Stimulated activated naive CD4-positive, alpha-beta T cell (primary cell): ENCODE measurements at places on chromosomes 2 and 18.

GRCh38 chr18:13565228-13565627, 161.1 kb downstream of the FAM210A start:
- DNase-seq = no peak

DNA sequence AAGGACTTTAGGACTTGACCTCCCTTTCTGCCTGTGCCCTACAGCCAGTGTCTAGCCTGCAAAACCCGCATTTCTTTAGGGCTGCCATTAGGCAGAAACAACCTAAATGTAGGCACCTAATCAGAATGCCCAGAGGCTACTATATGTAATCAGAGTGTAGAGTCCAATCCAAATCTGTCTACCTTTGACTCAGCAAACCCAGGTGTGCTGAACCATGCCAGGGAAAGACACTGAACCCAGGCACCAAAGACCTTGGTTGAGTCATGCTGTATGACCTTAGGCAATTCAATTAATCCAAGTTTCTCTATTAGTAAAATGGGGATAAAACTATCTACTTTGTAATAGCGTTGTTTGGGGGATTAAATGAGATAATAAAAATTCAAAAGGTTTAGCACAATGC, 20.7 kb downstream of the CAPN14 start:
- DNase-seq = no peak

- no peak for DNase-seq
Measured at GRCh38 chr2:233003658-233004555, 9.1 kb downstream of the NGEF start.

DNA sequence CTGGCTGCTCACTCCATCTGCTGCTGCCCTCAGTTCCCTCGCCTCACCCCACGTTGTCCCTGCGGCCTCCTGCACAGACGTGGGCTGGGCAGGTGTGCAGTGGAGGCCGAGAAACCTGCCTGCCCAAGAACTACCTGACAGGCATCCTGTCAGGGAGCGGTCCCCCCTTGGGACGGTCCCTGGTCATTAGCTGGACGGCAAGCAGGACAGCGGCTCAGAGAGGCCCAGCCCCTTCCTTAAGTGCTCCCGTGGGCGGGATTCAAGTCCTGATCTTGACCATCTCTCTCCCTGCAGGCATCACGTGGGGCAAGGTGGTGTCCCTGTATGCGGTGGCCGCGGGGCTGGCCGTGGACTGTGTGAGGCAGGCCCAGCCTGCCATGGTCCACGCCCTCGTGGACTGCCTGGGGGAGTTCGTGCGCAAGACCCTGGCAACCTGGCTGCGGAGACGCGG, 11.3 kb downstream of the BOK start:
- DNase-seq = no peak

- DNase-seq = no peak
Measured at GRCh38 chr2:130318906-130319305, 23.8 kb upstream of the IMP4 start.

- no peak for DNase-seq
Measured at GRCh38 chr2:15378148-15378908, 182.8 kb downstream of the NBAS start.

DNA sequence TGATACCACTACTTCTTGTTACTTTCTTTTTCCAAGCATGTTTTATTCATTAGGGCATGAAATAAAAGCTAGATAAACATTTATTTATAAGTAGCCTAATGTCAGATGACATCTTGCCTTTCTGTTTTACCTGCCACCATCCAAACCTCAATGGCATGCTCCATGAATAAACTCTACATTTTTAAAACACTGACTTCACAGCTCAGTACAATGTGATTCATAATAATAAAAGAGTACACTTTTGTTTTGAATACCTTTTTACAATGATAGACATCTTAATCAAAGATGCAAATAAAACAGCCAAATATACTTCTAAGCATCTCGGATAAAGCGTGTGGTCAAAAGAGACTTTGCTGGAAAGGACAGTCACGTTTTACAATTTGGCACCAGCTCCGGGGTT, 88.2 kb downstream of the SPRED2 start:
- DNase-seq = no peak

GRCh38 chr2:86081724-86082123, 24.0 kb downstream of the POLR1A start:
- no peak for DNase-seq

- DNase-seq = no peak
Measured at GRCh38 chr2:241612156-241613016, 24.6 kb downstream of the THAP4 start.

GRCh38 chr2:31142110-31142509, 3.9 kb upstream of the GALNT14 start:
- no peak for DNase-seq

DNA sequence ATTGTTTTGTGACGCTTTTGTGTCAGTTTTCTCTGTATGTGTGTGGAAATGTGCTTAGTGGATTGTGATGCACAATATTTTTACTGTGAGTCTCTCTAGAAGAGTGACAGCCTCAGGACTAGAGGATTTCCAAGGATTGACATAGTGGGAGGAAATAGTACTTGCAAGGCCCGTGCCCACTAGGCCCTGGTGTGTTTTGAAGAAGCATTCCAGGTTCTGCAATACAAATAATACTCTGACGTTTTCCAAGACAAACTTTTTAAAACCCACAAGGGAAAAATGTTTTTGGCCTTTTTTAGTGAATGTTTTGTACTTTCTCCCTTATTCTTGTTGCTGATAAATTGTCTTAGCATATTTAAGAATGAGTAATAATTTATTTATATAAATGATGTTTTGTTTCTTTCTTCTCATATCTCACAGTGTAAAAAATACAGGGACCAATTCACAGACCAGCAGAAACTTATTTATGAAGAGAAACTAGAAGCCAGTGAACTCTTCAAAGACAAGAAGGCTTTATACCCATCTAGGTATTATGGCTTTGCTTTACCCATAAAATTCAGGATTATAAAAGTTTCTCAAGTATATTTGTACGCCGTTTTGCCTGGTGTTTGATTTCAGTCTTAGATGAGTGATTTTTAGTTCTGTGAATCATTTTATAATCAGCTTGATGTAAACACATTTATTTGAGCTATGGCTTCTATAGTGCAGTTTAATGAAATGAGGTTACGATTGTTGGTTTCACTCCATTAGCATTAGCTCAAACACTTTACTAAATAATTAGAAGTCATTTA, 165.6 kb downstream of the MYO1B start:
- DNase-seq = no peak

- no peak for DNase-seq
Measured at GRCh38 chr2:156483741-156484173, 47.6 kb downstream of the GPD2 start.

- DNase-seq = no peak
Measured at GRCh38 chr18:6537475-6537874, 122.8 kb upstream of the L3MBTL4 start.

DNA sequence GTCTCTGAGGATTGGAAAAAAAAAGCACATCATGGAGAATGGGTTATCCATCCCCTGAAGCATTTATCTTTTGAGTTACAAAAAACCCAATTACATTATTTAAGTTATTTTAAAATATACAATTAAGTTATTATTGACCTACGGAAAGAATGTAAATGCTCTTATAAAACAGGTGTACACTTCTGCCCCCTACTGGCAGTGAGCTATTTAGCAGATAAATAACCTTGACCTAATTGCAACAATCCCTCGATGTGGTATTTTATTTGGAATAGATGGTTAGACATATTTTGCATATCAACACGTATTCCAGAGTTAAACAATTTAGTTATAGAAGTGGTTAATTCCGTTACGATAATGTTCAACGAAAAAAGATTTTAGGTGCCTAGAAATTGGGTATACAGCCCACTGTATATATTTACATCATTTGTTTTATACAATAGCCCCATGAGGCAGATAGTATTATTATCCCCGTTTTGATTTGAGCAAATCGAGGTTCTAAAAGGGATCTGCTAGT, 9.1 kb upstream of the DAW1 start:
- DNase-seq = no peak

DNA sequence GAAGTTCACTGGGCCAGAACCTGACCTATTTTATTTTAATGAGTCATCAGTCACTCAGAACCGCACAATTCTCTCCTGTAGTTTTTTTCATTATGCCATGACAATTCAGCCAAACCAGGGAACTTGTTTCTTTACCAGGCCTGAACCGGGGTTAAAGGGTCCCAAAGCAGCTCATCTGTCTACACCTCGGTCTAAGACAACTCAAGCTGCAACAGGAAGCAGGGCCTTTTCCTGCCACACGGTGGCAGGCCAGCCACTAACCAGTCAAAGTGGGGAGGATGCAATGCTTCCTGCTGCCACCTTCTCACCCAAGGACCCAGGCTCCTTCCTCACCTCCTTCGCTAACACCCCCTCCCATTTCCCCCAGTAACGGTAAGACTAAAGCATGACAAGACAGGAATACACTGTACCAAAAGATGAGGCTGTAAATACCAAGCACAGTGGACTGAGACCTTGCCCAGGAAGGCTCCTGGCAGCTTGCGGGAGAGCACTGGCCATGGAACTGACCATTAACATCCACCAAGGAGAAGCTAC, 56.7 kb upstream of the ACKR3 start:
- peak; percentile 68 for DNase-seq

DNA sequence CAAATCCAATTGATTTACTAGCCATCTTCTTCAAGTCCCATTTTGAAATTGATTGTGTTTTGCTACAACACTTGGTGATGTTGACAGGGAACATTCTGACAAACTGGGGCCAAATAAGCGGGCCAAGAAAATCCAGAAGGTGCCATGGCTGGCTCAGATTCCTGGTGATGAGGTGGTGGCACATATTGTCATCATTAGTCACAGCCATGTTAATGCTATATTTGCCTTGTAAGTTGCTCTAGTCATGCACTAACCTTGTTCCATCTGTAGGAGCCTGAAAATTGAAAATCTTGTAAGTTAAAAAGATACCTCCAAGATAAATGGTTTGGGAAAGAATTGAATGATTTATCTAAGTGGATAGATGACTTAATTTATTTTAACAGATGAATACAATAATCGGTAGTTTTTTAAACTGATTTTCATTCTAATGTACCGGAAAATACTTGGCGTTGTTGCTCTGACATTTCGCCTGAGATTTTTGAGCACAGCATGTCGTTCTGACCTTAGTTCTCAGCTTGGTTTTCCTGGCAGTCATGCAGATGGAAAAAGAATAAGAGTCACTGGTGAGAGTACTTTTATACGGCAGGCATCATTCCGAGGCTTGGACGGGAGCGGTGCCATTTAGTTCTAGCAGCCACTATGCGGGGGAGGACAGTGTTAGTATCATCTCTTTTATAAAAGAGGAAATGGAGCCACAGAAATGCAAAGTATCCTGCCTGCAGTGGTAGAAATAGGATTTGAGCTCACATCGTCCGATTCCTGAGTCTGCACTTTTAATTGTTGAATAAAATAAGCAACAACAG, 133.9 kb downstream of the ZNF532 start:
- DNase-seq = no peak

DNA sequence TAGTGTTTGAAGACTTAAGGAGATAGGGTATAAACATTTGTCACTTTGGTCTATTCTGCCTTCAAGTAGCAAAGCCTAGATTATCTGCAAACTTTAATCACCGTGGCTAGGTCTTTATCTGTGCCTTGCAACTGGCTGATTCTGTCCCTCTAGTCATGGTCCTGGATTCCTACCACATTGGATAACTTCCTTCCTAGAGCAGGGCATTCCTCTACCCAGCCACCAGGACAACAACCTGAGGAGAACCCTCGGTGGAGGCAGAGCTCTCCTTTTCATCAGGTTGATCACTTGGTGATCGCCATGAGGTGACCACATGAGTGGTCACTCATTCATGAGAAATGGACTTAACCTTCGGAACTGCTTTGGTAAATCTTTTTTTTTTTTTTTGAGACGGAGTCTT, 25.3 kb upstream of the PTPRM start:
- DNase-seq = no peak

- no peak for DNase-seq
Measured at GRCh38 chr2:45132551-45132950, 123.3 kb upstream of the SIX2 start.

GRCh38 chr2:22513563-22513962, 871.4 kb upstream of the KLHL29 start:
- no peak for DNase-seq

DNA sequence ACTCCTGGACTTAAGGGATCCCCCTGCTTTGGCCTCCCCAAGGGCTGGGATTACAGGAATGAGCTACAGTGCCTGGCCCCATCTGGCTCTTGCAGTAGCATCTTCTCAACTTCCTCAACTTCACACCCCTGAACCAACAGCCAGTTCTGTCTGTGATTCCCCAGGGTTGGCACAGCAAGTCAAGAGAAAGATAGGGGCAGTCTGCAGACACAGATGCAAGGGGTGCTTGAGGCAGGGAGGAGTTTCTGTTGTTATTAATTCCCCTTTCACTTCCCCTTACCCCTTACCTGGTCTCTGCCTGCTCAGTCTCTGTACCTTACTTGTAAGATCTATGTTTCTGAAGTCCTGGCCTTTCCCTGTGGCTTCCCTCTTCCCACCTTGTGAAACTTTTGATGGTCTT, 54.1 kb upstream of the MEX3C start:
- no peak for DNase-seq

- DNase-seq = no peak
Measured at GRCh38 chr2:24125956-24126355, 2.7 kb downstream of the FAM228B start.

GRCh38 chr2:38207168-38207567, 131.2 kb upstream of the CYP1B1 start:
- no peak for DNase-seq

GRCh38 chr2:221715523-221716247, 143.6 kb upstream of the EPHA4 start:
- no peak for DNase-seq

DNA sequence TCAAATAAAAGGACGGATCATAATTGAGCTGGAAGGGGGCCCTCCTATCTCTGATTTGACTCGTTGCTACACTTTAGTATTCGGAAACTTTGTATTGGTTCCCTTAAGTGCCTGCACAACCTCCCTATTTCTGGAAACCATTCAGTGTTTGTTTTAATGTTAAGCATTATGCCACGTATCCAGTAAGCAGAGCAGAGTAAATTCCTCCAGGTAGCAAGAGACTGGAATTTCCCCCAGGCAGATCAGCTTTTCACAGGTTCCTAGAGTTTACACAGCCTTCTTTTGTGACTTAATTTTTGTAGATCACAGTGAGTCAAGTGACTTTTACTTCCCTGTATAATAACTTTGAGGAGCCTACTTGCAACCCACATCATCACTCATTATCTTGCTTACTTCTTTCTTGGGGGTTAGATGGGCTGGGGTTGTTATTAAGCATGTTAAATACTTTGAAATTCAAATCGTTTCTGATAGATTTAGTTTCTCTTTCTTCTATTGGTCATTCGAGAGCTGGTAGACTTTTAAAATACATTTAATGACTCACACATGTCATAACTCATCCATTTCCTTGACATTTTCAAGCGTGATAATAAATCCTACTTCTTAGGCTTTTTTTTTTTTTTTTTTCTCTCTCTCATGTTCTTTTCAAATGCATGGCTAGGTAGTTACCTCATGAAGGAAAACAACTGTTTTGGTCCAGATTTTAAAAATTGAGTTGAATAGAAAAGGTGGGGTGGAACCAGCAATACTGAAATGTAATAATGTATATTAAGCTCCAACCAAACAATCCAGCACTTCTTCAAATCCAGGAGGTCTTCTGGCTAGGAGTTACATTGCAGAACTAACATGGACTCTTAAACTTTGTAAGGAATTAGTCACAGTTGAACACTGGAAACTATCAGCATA, 219.3 kb downstream of the NEDD4L start:
- no peak for DNase-seq
